Neural crest cell (in vitro differentiated cells): ENCODE measurements at places on chromosomes 2 and 18.

GRCh38 chr2:33307659-33308270 lies 168.7 kb upstream of the RASGRP3 start:
- DNase-seq = no peak

GRCh38 chr18:70036771-70037347 lies 89.2 kb upstream of the CD226 start:
- no peak for DNase-seq

DNA sequence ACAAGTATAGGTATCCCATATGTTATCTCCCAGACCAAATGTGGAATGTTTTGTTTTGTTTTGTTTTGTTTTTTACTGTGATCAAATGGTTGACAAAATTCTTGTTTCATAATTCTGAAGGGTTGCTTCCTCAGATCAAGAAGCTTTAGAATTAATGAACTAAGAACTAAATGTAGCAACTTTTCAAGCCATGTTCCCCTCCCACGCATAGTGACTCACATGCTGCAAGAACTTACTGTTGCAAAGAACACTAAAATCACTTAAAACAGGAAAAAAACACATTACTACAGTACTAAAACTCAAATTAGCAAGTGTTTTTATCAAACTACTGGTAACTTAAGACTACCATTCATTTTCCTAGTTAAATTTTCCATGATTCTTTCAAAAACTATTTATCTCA lies 30.6 kb downstream of the HNRNPLL start:
- DNase-seq = no peak

DNA sequence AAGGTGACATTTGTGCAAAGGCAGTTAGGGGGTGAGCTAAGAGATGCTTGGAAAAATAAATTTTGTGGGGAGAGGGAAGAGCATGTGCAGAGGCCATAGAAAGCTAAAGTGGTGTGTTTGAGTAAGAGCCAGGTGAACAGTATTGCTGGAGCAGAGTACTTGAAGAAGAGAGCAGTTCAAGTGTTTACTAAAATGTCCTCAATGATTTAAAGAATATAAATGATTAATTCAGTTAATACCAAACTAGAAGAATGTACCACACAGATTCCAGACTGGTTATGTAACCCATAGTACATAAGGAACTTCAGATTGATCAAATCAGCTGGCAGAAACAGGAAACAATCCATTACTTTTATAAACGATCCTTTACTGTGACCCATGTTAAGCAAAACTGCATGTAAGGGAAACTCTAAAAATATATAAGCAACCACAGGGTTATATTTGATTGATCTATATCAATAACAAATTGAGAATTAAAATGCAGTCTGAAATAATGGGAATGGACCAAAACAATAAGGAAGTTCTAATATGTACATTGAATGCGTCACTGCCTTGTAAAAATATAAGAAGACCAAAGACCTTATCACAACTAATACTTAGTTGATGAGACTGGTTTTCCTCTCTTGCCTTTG lies 76.9 kb downstream of the LDAH start:
- DNase-seq = no peak

GRCh38 chr2:12816379-12817306 lies 99.9 kb downstream of the TRIB2 start:
- DNase-seq = no peak

- DNase-seq = no peak
Observed at GRCh38 chr18:46067438-46068007, 4.5 kb downstream of the PSTPIP2 start.

DNA sequence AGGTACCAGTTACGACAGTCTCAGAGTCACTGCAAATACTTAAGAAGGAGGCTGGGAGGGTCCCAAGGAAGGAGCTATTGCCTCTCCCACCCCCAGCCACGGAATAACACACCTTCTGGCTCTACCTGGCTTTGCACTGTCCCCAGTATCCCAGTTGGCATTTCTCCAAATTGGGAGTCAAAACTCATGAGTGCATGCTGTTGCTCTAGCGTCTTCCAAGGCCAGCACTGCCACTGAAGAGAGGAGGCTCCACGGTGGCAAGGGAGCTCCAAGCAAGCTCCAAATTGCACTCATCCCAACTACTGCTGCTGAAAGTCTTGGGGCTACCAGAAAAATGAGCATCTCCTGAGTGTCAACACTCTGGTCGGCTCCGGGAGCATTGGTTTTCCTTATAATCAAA lies 1.6 kb downstream of the SCTR start:
- no peak for DNase-seq

DNA sequence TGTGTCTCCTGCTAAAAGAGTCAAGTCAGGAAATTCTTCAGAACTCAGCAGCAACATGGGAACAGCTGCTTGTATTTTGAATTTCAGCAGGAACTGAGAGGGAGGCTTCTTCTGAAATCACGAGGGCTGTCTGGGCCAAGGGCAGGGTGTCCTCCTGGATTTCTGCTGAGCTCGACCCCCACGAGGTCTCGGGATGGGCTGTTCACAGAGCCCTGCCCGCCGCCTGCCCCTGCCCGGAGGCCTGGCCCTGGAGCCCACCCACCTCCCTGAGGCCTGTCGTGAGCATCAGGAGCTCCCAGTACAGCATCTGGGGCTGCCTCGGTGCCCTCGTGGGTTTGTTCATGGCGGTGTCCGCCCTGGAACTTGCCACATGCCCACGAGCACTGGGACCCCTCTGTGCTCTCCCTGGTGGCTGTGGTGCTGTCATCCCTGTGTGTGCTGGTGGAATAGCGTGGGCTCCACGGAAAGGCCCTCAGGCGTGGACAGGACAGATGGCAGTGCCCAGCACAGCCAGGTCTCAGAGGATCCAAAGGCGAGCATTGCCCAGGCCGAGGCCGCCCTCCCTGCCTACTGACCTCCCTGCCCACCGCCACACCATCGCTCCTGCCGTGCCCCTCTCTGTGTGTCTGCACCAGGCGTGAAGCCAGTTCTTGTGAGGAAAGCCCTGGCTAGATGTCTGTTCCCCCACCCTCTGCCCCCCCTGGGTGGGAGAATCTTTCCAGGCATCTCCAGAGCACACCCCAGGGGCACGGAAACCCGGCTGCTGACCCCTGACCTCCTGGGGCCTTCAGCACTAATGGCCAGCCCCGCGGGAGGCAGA lies 25.9 kb downstream of the RAMP1 start:
- DNase-seq = peak; percentile 25

DNA sequence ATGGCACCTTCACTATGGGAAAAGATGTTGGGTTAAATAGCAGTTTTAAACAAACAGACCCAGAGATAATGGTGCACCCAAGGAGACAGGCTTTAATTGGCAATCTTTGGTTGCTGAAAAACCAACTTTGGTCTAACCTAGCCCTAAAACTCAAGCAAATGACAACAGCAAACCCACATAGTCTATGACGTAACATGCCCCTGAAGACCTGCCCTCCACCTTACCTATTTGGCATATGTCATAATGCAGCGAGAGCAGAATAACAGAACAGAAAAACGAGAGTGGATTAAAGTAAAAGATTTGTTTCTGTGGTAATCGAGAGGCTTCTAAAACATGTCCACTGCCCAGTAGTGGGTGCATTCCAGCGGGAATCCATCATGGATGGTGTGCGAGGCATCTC lies 200.7 kb downstream of the DCDC2C start:
- DNase-seq = no peak

DNA sequence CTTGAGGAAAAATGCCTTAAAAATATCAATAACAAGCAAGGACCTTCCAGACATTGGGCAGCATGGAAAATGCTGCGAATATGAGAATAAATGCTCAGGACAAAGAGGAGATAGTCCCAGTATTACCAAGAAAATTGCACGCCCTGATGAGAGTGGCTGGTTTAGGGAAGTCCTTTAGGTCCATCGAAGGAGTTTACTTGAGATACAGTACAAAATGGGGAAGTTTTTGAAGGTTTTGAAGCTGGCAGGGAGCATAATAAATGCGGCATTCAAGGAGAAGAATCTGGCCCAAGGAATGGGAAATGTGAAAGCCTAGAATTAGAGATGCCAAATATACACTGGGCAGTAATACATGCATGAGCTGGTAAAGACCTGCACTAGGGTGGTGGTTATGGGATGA lies 90.2 kb upstream of the SPATS2L start:
- DNase-seq = no peak

DNA sequence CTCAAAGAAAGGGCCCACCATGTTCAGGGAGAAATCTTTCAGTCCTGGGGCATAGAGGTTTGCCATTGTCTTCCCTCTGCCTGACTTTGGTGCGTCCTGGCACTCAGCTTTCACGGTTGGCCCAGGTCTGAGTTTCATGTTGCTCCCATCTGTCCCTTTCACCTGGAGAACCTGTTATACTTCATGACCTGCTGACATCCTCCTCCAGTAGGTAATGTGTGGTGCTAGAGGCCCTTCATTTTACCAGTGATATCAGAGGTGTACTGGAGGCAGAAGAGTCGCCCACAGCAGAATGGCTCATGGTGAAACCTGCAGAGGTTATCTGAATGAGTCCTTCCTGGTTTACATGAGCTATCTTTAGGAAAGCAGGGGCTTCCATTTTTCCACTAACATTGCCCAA lies 128.8 kb upstream of the DLX2 start:
- DNase-seq = no peak

DNA sequence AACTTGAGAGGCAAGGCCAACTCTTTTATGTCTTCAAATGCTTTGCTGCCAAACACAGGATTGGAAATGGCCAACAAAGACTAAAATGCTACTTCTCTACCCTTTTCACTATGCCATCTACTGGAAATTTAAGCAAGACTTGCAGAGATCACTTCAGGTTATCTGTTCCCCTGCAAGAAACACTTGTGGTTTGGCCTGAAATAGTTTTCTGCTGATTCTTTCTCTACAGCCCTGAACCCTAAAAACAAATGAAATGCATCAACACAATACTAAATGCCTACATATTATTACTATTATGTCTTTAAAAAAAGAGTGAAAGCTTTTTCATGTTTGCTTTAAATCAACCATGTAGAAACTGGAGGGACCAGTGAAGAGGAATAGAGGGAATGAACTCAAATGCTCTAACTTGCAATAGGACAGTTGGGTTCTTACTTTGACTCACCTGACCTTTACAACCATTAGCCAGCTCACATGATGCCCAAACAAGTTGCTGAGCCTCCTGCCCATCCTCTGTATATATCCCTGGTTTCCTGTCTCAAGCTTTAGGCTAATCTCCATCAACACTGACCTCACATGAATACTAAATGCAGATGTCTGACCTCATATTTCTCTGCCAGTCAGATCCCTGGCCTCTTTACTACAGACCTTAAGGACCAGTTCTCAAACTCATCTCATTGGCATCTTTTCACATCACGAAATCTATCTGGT lies 17.5 kb upstream of the ADAM17 start:
- DNase-seq = no peak

- no peak for DNase-seq
Observed at GRCh38 chr2:157337978-157338377, 12.4 kb upstream of the ERMN start.

DNA sequence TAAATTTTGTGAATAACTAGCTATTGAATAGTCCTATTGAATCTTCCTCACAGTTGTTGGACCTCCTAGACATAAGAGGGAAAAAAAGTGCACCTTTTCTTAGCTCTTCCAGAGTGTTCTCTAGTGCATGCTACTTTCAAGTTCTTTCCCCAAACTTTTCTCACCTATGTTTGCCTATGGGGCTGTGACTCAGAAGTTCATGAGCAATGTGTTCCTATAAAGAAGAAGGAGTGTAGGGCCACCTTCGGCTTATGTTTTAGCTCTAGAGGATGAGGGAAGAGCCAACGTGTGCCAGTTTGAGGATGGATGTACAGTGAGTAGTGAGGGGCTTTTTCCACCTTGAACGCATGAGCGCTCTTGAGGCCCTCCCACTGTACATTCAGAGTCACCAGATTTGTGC lies 27.0 kb upstream of the HNMT start:
- no peak for DNase-seq

DNA sequence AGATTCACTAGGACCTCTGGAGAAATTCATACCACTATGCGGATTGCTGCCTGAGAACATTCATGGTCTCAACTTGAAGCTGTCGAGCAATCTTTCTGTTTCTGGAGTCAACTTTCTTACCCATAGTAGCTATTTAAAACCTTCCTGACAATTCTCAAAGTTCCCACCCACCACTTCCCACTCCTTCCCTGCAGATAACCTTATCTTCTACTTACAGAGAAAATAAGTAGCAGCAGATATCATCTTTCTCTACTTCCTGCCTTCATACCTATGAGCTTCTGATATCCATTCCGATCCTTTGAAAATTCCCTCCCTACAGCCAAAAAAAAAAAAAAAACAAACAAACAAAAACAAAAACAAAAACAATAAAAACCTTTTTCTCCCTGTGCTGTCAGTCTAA lies 81.2 kb upstream of the CYRIA start:
- DNase-seq = no peak

DNA sequence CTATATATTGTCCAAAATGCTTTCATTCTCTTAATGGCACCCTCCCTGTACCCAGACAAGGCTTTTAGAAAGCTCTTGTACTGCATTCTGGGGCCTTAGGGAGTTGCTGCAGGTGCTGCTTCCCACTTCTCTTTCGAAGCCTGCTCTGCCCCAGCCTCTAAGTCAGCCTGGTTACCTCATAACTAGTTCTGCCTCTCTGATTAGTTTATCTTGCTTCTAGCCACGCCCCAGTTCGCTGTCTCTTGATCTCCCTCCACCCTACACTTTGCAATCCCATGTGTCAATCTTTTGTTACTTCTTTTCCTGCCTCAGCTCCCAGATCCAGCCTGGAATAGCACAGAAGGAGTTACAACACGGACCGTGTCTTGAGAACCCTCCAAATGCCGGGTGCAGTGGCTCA lies 13.8 kb upstream of the NCOA1 start:
- no peak for DNase-seq

DNA sequence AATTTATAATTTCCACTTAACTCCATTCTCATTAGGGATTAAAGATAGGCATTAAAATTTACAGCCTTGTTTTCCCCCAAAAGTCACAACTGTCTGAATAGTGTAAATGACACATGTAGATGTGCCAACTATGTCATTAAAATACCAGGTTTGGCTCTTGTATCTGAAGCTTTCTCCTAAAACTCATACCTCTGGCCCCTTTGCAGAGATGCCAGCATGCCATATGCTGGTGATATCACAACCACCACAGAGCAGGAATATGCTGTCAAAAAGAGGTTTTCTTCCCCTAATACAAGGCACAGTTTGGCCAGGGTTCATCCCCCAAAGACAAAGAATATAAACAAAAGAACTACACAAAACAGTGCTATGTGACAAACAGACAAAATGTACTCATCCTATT lies 65.4 kb downstream of the REV1 start:
- no peak for DNase-seq

DNA sequence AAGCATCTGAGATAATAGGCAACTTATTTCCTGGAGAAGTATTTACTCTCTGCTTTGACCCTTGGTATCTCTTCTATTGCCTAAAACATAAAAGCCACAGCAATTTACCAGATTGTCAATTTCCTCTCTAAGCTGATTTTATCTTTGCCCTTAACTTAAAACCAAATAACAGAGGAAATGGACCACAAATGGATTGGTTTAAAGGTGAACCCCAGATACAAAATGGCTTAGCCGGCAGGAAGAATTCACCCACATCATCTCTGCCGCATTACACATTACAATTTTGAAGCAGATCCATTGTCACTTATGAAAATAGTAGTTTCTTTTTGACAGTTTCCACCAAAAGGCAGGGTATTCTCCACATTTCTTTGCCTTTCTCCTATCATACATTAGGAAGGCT lies 585.8 kb upstream of the CHAC2 start:
- DNase-seq = no peak

- no peak for DNase-seq
Observed at GRCh38 chr2:1628893-1629292, 115.4 kb downstream of the PXDN start.
